ENCODE measurements at places on chromosomes 13 and 19. TPM values are rescaled to one million over a fixed set of nuclear protein-coding genes. Genes with fewer than 3 reads are reported as not detected.

Gene KCNRG
- 5.9 TPM for total RNA-seq

Gene AP1M2
- not detected for total RNA-seq

Gene ACER1
- total RNA-seq = not detected

Gene UBE2L5
- not detected for total RNA-seq

Gene BCL2L12
- 3.4 TPM for total RNA-seq

Gene PAF1
- 23.6 TPM for total RNA-seq

Gene NAA16
- total RNA-seq = 3.5 TPM

Gene CGB3
- total RNA-seq = not detected

Gene PABPC3
- total RNA-seq = under 0.01 TPM

Gene CCDC169
- total RNA-seq = 1.2 TPM

Gene PSENEN
- 16.6 TPM for total RNA-seq
